ENCODE measurements at places on chromosomes 6 and 20. TPM values are rescaled to one million over a fixed set of nuclear protein-coding genes. Genes with fewer than 3 reads are reported as not detected.

GRCh38 chr6:157831424-157832249 is 8.6 kb downstream of the SNX9 start:
- DNase-seq, result peak; percentile 88

Gene KIZ
- 63.6 TPM for total RNA-seq

Gene KIF25
- 1.5 TPM for total RNA-seq

DNA sequence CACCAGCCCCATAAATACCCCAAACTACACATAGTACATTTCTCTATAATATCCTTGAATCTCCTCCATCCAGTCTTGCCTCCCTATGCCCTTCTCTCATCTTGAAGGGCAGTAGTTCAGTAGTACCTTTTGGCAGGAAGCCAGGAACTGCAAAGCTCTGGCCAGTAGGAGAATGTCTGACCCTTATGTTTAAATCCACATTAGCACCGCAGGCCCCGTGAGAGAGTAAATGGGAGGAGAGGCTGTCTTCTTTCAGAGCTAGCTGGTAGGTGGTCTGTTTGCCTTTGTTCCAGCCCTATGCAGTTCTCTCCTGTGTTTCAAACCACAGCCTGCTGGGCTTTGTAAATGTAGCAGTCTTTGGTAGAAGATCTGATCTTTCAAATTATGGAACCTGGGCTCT is 690.7 kb downstream of the DOK5 start:
- DNase-seq, result no peak

- DNase-seq, result no peak
Observed at GRCh38 chr20:42098418-42098817, 480.2 kb upstream of the CHD6 start.

Gene MRPL2
- total RNA-seq, result 32.3 TPM

GRCh38 chr6:89048985-89049384 is 31.6 kb upstream of the PNRC1 start:
- no peak for DNase-seq

DNA sequence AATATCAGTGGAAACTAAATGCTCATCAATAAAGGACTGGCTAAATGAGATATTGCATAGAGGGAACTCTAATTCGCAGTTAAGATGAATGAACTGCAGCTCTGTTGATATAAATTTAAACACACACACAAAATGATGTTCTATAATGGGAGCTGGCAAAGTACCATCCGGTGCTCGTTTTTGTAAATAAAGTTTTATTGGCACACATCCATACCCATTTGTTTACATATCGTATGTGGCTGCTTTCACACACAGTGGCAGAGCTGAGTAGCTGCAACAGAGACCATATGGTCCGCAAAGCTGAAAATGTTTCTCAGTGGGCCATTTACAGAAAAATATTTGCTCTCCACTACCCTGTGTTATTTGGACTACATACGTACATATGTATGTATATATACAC is 120.7 kb downstream of the EDN3 start:
- DNase-seq, result no peak

DNA sequence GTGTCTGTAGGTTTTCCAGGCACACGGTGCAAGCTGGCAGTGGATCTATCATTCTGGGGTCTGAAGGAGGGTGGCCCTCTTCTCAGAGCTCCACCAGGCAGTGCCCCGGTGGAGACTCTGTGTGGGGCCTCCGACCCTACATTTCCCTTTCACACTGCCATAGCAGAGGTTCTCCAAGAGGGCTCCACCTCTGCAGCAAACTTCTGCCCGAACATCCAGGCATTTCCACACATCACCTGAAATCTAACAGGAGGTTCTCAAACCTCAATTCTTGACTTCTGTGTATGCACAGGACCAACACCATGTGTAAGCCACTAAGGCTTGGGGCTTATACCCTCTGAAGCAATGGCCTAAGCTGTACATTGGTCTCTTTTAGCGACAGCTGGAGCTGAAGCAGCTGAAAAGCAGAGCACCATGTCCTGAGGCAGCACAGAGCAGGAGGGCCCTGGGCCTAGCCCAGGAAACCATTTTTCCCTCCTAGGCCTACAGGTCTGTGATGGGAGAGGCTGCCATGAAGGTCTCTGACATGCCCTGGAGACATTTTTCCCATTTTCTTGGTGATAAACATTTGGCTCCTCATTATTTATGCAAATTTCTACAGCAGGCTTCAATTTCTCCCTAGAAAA is 253.3 kb downstream of the ERMARD start:
- peak; percentile 28 for DNase-seq

GRCh38 chr6:137717074-137718073 is 149.7 kb upstream of the TNFAIP3 start:
- peak; percentile 60 for DNase-seq

DNA sequence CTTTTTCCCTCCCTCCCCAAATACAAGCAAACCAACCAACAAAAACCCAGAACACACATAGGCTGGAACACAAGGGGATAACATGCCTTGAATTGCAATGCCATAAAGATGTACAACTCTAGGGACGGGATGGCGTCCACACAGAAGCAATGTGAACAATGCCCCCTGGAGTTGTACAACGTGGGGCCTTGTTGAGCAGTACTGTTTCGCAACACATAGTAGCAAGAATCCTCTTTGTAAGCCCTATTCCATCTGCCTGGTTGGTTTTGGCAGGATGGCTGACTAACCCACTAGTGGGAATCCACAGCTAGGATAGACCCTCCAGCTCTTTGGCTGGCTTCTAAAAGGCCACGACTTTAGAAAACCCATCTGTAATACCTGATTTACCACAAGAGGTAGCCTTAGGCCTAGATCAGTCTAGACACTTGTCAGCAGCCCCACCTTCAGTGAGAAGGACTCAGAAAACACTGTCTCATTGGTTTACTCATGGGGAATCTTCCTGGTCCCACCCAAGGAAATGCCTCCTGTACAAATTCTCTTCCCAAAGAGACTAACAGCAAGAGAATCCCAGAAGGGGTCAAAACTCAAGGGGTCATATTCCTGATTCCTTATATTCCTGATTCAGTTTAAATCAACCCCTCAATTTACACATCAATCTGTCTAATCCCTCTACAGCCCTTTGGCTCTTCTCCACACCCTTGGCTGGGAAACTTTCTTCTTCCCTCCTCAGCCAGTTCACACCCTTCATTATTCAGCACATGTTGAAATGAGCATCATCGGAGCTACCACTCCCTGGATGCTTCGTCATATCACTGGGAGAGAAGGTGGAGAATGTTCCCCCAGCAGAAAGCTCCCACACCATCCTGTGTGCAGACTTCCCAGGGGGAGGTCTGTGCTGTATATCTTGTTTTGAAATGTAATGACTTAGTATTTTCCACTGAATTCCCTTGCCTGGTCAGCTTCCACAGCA is 622.4 kb upstream of the FLRT3 start:
- DNase-seq, result no peak
